SW 1271 (cell line): ENCODE measurements at places on chromosomes 4 and X.

DNA sequence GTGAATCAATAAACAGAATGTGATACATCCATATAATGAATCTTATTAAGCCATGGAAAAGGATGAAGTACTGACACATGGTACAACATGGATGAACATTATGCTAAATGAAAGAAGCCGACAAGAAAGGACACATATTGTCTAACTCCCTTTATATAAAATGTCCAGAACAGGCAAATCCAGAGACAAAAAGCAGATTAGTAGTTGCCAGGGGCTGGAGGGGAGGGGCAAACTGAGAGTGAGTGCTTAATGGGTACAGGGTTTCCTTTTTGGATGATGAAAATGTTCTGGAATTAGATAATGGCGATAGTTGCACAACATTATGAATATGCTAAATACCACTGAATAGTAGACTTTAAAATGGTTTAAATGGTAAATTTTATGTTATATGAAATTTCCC is 17.4 kb downstream of the ADGRG4 start:
- no peak for DNase-seq

DNA sequence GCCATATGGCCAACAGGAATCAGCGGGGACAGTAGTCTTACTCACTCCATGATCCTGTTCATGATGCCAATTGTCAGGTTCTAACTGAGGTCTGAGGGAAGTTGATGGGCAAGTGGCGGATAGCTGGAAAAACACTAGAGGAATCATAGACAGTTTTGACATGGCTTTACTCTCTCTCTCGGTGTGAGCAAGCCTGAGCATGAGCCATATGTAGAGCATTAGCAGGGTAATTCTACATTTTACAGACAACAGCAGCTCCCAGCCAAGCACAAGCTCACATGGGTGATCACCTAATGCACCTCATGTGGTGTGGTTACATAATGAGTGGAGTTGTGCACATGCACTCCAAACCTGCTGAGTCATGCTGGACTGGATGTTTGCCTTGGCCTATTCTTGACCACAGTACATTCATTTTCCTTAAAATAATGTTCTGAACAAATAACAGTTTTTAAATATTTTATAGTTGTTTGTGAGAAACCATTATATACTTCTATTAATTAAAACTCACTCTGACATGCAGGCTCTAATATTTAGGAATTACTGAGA is 429.2 kb downstream of the GPAT3 start:
- no peak for DNase-seq

DNA sequence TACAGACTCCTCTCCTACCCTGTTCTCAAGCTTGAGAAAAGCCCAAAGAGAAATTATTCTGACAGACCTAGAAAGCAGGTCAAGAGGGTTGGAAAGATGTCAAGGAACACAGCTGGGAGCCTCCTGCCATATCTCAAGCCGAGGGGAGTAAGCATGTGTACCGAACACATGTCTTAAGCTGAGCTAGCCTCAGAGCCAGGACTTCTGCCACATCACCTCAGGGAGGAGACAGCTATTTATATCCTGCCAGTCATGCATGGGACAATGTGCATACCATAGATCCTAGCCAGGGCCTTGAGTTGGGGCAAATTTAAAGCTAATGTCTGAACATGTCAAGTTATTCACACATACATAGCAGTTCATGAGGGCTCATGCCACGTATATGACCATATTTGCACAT is 11.8 kb downstream of the TMEM31 start:
- DNase-seq: no peak

- DNase-seq: peak; percentile 56
Observed at GRCh38 chr4:40998675-40999358, 215.5 kb downstream of the APBB2 start.

GRCh38 chrX:28638775-28639174 is 51.5 kb downstream of the IL1RAPL1 start:
- DNase-seq: no peak

GRCh38 chrX:68534691-68535090 is 35.8 kb downstream of the YIPF6 start:
- no peak for DNase-seq

- no peak for DNase-seq
Observed at GRCh38 chr4:109589605-109590004, 29.6 kb downstream of the MCUB start.

DNA sequence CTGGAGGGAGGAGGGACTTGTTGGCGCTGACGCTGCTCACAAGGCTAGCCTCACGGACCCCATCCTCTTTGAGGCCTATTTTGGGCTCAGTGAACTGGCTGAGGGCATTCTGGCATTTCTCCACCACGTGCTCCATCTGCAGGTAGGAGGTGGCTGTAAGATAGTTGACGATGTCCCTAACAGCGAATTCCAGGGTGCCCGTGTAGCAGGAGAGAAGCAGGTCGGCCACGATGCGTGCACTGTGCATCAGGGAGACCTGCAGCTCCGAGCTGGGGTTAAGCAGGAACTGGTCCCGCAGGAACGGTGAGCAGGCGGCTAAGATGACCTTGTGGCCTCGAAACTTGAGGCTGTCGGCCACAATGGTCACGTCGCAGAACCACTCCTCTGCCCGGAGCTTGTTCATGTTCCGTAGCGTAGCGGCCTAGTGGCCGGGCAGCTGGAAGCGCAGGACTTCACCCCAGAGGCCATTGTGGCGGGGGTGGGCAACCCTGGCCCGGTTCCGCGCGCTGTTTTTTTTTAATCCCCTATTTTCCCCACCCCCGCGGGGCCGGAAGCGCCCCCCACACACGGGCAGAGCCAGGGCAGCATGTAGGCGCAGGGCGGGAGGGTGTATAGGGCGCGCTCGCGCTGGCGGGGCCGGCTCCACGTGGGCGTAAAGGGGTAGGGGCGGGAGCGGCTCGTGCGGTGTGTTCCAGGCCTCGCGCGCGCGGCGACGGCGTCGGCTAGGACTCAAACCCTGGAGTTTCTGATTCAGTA is 73.2 kb downstream of the UBE2K start:
- no peak for DNase-seq

- DNase-seq: no peak
Observed at GRCh38 chrX:93420525-93421082, 252.8 kb downstream of the NAP1L3 start.

DNA sequence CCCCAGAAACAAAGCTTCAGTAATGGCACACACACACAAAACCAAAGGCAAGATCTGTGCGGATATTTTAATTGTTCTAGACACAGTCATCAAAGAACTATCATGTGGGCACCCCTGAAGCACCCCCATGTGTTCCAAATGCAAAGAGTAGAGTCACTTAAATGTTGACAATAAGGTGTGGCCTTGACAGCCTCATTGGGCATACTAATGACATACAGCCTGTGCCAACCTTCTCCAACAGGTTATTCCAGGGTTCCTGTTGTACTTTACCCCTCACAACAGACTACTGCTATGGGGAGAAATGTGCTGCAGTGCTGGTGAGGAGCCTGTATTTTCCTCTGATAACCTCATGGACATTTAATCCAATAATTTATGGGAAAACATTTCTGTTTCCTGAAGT is 29.8 kb upstream of the CT47C1 start:
- no peak for DNase-seq

GRCh38 chrX:154516656-154517100 is 646 bp upstream of the FAM3A start:
- no peak for DNase-seq

- DNase-seq: no peak
Observed at GRCh38 chr4:114400531-114400930, 198.1 kb upstream of the UGT8 start.

DNA sequence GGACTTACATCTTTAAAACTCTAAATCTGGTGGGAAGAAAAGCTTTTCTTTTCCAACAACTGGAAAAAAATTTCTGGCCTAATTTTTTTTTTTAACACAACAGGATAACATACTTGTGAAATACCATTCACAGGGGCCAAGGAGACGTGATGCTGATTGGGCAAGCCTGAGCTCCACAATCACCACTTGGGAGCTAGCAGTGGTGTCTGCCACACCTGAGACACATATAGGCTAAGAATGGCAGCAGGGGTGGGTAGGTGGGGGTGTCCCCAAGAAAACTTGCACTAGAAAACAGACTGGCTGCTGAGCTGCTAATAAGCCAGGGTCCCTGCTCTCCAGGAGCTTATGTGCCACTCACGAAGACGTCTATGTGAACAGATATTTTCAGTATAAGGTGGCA is 5.6 kb upstream of the PKD2 start:
- DNase-seq: no peak

DNA sequence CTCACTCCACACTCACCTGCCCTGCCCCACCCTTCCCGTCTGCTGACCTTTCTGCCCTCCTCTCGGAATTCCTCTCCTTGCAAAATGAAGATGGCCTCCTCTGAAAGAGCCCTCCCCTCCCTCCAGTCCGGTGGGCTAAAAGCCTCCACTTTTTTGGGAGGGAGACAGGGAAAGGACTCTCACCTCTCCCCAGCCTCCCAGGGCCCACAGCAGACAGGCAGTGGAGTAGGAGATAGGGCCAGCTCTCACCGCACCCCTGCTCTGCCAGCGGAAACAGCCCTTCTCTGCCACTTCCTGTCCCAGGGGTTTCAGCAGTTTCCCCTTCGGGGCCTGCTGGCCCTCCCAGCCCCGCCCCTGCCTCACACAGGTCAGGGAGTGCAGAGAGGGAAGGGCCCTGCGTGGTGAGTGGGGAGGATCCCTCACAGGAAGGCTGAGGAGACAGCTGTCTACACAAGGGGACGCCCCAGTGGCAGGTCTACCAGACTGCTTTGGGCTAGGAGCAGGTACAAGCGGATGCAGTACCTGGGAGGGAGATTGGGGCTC is 18.2 kb downstream of the ELF4 start:
- DNase-seq: no peak

DNA sequence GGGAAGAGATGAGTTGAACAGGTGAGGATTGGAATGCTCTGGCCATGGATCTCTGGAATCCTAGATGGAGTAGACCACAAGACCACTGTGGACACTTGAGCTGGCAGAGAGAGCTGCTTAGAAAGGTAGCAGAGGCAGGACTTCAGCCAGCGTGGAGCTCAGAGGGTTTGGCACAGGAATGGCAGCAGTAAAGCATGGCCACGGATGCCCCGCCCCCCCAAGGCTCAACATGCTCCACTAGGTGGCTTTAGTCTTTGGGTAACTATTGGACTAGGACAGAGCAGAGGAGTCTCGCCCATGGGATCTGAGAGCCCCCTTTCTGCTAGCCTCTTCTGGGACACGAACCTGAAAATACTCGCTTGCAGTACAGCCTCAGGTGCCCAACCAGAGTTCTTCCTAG is 150.1 kb upstream of the NEIL3 start:
- DNase-seq: no peak

DNA sequence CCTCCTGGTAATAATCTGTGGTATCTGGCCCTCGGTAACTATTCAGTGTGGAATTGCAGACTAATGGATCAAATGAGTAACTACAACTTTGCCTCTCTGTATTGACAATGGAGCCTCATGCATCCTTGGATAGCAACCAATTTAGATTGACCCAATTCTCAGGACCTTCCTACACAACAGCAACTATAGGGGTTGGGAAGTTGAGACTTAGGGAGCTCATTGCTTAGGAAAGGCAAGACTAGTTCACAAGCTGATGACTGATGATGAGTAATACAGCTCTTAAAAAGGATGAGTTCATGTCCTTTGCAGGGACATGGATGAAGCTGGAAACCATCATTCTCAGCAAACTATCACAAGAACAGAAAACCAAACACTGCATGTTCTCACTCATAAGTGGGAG is 47.5 kb upstream of the KLHL13 start:
- DNase-seq: no peak

DNA sequence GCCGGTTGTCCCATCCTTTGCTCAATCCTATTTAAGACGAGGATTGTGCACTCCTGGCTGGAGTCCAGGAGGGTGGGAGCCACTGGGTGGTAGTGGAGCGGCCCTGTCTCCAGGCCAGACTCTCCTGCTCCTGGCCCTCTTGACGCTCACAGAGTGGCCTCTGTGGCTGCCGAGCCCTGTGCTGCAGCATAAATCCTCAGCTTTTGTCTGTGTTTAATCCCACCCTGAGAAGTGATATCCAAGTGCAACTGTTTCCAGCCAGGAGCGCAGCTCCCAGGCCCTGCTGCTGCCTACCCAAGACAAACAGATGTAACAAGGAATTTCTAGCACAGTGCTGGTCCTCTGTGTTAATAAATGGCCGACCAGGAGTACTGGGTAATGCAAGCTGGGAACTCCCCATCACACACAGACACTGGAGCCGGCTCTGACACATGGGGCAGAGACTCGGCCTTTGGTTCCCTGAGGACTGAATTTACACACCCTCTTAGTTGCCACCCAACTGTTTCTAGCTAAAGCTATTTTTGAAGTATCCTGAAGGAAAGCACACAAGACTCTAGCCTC is 85.3 kb downstream of the GATB start:
- no peak for DNase-seq

GRCh38 chr4:158588285-158588684 is 66.6 kb downstream of the RXFP1 start:
- DNase-seq: no peak

DNA sequence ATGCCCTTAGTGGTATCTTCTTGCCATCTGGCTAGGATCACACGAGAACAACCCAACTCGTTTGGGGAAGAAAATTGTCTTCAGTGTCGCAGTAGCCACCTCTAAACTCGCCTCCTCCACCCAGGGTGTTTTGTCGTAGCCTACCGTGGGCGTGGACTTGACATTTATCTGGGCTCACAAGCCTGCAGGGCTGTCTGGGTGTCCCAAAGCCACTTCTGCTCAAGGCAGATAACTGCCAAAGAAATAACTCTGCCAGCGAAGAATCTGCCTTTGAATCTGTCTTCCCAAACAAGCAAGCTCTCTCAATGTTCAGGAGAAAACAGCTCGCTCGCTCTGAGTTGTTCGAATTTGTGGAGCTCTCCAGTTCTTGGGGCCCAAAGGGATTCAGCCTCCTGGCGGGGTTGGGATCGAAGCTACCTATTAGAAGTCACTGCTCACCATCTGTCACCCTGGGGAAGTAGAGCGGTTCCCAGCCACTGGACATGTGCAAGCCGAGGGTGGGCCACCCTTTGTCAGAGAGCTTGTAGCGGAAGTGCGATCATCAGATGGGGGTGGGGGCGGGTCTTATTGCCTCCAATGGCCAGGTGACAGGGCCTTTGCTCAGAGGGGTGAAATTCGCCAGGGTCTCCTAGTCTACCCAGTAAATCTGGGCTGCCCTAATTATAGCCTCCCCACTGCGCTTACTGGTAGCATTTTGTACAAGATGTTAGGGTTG is 14.8 kb downstream of the BLOC1S4 start:
- DNase-seq: no peak

GRCh38 chr4:13476152-13476551 is 8.0 kb downstream of the RAB28 start:
- DNase-seq: no peak

GRCh38 chr4:150280081-150280895 is 202.0 kb downstream of the DCLK2 start:
- DNase-seq: no peak

DNA sequence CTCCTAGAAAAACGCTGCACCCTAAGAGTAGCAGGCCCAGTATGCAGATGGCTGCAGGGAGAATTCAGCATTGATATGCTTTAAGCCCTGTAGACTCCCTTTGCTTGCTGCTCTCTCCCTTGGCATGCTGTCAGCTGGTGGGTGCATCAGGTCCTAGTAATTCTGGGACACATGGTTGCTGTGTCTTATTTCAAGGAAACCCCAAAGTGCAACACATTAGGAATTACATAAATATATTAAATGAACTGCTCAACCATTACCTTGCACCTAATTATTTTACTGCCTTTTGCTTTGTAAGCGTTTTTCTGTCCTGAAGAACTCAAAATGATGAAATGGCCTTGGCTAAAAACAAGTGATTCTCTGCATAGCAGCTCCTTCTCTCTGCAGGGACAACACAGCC is 516.3 kb downstream of the ZIC3 start:
- DNase-seq: no peak
